ENCODE measurements at places on chromosomes 12 and 14.

DNA sequence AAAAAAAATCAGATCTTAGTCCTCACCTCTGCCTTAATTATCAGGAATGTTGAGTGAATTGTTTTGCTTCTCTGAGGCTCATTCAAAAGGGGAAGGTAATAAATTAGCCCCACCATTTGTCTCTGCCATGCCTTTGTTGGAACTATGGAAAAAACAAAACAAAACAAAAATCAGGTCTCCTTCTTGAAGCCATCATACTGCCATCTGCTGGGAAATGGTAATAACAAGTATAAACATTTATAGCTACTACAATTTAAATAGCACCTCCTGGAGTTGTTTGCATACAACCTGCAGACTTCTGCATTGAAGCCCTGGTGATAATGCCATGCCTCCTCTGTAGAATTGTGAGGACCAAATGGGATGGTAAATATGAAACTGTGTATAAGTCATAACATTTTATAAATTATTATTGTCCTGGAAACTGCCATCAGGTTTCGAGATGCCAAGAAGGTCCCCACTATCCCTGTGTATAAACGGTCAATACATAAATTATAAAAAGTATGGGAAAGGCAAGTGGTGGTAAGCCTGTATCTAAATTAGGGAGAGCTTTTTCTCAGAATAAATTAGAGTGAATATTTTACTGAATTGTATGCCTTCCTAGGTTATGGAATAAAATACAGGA, 87.2 kb upstream of the FGD4 start:
- peak; percentile 38 for DNase-seq

GRCh38 chr14:98974113-98974512, 297.9 kb downstream of the BCL11B start:
- no peak for DNase-seq

DNA sequence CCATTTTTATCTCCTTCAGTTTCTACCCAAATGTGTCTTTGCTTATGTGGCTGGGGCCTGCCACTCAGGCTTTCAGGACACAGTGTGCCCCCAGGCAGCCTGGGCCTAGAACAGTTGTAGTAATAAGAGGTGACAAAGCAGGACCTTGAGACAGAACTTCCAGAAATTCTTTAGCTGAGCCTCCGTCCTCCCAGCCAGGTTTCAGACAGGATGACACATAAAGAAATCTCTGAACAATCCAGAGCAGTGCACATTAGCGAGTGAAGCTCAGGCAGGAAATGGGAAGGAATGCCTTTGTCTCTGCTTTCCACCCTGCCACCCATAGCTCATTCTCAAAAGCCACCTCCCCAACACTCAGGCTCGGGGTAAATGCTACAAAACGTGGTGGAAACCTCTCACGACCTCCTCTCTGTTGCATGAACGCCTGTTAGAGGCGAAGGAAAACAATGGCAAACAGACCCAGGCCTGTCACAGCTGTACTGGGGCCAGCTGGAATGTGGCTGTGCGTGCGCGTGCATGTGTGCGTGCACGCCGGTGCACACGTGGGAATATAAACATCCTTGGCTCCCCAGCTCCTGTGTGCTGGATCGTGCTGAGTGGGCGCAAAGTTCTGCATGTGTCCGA, 286.7 kb downstream of the ZFP36L1 start:
- no peak for DNase-seq

DNA sequence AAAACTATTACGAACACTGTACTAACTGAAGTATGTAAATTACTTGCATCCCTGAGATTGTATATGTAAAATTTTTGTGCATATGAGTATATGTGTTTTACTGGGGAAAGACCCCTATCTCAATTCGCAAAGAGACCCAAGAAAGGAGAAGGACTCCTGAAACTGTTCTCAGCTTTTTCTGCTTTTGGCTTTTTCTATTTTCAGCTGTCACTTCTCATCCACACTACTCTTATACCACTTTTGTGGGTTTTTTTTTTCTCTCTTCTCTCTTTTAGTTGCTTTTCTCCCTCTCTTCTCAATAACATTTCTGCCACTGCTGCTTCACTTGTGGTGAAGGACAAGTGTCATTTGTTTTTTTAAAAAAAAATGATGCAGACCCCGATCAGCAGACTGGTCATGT, 39.8 kb downstream of the NIN start:
- no peak for DNase-seq

DNA sequence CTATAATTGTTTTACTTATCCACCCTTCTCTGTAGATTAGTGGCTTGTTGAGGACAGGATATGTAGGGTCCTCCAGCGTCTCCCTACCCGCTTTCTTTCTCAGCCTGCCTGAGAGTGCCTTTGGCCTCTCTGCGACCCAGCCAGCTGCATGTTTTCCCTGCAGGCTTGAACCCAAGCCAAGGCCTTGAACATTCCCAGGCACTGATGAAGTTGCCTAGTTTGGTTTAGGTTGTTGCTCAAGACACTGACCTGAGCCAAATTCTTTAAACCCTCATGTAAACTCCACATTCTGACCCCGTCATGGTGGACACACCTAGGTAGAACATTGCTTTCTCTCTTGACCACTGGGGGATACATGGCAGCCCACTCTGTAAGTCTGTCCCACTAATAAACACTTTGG, 33.4 kb upstream of the TXNRD1 start:
- DNase-seq, result no peak

All from NCI-H2081 treated with DMSO at 0.1 percent for 48 hours (cell line).